ENCODE measurements at places on chromosomes 7 and 10.
A peak's percentile ranks its signal among the peaks of the same experiment; 100 is the strongest.

GRCh38 chr7:46932676-46933424 is 649.1 kb downstream of the TNS3 start:
- DNase-seq: no peak

DNA sequence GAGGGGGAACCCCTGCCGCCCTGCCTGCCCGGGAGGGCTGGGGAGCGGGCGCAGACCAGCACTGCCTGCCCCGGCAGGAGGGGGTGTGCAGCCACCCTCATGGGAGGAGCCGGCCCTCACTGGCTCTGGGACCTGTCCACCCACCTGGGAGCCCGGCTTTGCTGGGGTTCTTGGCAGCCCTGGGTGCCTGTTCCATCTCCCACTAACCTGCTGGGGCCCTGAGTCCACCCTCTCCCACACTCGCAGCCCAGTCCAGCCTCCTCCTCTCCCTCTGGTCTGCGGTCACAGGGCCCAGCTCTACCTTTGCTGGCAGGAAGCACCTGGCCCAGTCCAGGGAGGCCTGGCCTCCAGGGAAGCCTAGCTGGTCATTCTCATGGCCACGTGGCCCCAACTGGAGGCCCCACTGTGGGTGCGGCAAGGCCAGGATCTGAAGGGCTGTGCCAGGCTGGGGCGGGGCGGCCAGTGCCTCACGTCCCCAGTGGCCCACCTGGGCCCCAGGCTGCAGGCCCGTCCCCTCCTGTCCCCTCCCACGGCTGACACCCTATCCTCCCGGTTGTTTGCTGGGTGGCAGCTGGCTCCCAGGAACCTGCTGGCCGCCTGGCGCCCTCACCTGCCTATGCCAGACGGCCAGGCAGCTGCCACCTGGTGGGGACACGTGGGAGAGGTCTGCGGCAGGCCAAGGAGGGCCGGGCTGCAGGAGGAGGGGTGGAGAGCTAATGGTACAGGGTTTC is at the start of gene TMEM184A:
Gene TMEM184A (minus strand): TSS at position 393 of the 731 bp plus-strand sequence. CDS start 721 bp downstream, outside the sequence.
- DNase-seq: peak; percentile 89

DNA sequence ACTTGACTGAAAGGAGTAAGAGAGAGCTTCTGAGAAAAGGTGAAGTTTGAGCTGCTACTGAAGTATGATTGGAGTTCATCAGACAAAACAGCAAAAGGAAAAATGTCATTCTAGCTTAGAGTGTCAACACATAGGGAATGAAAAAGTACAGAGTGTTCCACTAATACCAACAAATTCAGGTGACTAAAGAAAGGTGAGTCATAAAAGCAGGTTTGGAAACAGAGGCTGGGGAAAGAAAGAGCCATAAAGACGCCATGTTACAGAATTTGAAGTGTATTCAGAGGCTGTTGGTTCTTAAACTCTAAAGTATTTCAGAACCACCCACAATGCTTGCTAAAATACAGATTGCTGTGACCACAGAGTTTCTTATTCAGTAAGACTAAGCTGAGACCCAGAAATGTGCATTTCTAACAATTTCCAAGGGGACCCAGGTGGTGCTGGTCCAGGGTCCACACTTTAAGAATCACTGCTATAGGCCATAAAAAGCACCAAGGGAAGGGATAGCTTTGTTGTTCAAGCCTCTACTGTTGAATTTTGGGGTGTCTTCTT is 143.1 kb downstream of the ELAPOR2 start:
- no peak for DNase-seq

GRCh38 chr10:77850620-77851231 is 75.8 kb downstream of the DLG5 start:
- no peak for DNase-seq

DNA sequence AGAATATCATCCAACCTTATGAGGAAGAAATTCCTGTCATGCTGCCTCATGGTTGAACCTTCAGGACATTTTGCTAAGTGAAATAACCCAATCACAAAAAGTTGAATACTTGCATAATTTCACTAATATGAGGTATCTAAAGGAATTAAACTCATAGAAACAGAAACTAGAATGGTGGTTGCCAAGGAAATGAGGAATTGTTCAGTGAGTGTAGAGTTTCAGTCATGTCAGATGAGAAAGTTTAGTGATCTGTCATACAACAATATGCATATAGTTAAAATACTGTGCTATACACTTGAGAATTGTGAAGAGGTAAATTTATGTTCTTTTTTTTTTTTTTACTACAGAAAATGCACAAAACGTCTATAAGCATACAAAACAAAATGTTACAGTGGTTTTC is 60.7 kb downstream of the R3HCC1L start:
- DNase-seq: no peak

DNA sequence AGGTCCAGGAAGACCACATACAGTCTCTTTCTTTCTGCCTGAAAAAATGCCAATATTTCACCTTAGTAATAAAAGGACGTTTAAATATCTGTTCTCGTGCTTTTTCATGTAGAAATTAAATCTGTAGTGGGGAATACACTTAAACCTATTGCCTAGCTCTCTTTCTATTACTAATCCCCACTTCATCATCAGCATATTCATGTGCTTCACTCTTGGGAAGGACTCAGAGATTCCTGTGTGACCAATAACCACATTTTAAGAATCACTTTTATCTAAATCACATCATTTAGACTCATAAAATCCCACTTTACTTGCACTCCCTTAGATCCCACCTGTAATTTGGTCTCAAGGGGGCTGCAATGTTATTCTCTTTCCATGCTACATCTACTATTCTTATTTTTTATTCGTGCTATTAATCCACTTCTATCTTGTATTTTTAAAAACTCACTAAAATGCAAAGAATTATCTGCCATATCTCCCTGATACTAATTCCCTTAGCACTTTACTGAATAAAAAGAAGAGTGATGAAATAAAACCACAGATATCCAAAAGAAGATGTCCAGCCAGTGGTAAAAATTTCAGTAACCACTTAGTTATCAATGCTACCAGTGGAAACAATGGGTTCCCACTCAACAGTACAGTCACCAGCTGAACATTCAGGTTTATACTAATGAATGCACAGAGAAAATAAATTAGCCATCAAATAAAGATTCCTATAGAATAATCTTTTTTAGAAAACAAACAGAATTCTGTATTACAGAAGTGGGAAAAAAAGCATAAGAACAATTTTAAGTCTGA is 102.1 kb downstream of the PPP1R17 start:
- DNase-seq: no peak

DNA sequence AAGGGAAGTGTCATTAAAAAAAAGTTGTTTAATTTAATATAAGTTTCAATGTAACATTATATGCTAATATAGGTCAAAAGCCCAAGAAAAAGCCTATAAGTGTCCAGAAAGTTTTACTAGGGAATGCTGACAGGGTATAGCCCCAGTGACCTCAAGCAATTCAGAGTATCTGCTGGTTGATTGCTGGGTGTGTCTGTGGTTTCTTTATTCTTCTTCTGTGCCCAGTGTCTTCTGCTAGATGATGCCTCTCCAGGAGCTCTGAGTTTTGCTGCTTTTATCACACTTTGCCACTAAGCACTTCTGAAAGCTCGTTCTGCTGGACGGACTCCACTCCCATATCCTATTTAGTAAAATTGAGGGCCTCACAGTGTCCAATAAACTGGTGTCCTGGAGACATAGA is 212.2 kb upstream of the NRG3 start:
- no peak for DNase-seq

DNA sequence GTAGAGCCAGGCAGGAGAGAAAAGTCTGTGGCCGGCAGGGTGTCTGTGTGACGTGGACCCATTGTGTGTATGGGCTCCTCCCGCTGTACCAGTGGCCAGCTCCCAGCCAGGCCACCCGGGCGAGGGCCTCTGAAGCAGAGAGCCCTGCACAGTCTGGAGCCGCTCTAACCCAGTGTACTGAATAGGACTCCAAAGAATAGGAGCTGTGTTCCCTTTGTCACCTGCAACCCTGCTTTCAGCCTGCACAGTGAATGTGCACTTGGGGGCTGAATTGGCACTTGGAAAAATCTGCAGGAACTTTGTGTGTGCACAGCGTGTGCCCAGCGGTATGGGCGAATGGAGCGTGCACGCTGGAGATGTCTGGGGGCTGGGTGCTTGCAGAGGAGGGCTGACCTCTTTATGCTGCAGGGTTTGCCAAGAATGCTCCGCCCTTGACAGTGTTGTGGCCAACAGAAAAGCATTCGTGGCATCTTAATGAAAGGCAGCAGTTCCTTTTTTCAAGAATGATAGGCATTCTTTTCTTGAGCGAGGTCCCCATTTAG is 216.2 kb downstream of the AUTS2 start:
- no peak for DNase-seq

DNA sequence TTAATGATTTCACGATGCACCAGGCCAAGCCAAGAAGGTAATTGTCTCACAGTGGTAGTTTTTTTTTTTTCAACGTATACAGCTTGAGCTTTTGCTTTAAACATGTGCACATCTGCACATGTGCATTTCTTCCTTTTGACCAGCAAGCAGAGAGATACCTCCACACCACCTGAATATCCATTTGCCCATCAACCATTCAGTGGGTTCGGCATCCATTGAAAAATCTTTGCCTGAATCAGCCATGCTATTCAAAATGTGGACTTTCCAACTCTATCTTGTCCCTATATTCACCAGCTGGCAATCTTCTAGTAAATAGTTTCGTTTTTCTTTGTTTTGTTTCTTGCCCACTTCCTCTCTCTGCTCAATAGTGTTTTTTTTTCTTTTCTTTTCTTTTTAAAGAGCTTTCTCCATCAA is 7.7 kb upstream of the TRA2A start:
- no peak for DNase-seq

DNA sequence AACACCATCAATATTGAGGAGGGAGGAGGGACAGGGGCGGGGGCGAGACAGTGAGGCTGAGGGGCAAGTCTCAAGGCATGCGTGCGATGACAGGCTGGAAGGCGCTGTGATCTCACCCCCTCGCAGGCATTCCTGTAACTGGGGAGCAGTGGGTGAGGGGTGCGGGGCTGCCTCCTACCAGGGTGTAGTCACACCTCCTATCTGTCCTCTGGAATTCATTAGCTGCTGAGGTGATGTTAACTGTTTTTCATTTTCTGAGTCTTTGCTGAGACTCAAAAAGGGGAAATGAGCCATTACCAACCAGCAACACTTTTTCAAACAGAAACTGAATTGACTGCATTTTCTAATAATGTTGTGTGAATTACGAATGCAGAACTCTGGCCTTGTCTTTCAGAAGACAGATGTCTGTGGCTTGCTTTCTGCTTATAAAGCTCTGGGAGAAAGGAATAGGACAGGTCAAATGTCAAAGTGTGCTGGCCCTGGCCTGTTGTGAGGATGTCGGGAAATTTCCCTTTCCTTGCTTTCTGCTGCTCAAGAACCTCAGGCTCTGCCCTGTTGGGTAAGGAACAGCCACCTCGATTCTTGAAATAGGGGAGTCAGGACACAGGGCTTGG is 23.7 kb upstream of the CDH23 start:
- DNase-seq: no peak

- DNase-seq: no peak
Observed at GRCh38 chr10:22683140-22683389, 31.3 kb downstream of the PIP4K2A start.

DNA sequence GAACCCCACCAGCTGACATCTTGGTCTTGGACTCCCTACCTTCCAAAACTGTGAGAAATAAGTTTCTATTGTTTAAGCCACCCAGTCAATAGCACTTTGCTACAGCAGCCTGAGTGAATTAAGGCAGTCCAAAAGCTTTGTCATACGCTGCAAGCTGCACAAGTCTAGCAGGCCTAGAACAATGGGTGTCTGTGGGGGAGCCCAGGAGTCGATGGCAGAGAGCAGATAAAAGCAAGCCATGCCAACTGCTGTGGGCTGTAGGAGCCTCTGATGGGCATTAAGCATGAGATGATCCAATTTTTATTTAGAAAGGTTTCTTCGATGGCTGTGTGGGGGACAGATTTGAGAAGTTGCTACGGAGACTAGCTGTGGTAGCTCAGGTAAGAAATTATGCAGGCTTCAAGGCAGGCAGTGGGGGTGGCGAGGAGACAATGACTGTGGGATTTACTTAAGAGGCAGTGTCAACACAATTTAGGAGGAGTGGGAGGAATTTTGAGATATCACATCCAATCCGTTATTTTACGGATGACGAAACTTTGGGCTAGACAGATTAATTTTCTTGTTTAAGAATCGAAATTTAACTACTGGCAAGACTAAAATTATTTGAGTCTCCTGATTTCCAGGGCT is 110.4 kb downstream of the NRCAM start:
- no peak for DNase-seq

- no peak for DNase-seq
Observed at GRCh38 chr10:123517426-123517825, 148.7 kb upstream of the GPR26 start.

- no peak for DNase-seq
Observed at GRCh38 chr10:27345455-27345920, 104.9 kb upstream of the ACBD5 start.

DNA sequence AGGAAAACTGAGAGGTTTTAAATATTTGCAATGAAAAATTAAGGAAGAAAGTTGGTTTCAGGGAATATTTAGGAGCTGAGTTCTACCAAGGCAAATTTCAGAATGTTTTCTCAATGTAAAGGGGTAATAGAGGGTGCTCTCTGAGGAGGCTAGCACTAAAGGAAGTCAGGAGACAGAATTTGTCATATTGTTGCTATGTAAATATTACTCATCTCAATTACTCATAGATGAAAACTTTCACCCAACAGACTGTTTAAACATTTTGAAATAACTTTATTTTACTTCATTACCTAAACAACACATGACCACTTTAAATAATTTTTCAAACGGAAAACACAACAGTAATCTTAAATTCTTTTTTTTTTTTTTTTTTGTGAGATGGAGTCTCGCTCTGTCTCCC is 274.8 kb upstream of the NRG3 start:
- DNase-seq: no peak

GRCh38 chr7:6306471-6306870 is 34.0 kb upstream of the CYTH3 start:
- DNase-seq: no peak

DNA sequence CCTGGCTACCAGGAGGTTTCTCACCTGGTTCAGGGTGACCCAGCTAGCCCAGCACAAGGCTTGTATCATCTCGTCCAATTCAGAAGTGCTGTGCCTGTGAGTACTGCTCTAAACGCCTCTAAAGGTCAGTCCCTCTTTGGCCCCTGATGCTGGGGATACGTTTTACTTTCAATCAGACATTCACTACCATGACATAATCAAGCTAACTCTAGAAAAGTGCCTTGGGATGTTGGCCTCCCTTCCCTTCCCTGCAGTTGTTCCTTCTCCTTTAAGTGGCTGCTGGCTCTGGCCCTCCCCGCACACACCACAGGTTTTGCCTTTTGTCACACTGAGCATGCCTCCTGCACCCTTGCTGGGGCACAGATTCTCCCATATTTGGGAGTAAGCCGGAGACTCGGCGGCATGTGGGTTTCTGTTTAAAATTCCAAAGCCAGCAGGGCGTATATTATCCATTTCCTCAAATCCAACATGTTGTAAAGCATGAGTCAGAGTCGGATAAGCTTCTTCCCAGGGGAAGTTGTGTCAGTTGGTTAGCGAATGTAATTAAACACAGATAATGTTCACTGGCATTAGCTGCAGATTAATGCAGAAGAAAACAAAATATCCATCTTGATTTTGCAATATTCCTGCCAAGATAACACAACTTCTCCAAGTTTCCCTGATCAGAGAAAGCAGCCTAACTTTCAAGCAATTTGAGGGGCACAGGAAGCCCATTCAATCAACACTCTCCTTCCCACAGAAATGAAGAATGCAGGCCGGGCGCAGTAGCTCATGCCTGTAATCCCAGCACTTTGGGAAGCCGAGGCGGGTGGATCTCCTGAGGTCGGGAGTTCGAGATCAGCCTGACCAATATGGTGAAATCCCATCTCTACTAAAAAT is 31.8 kb upstream of the VCL start:
- DNase-seq: no peak
